ENCODE measurements at places on chromosomes 1 and 21.

- DNase-seq, result no peak
Measured at GRCh38 chr1:227731241-227731677, 3.8 kb downstream of the JMJD4 start.

GRCh38 chr1:26279456-26280332 lies at the start of gene SH3BGRL3:
SH3BGRL3 (plus strand) TSS chr1:26280086; CDS start chr1:26280156, 70 bp downstream.
- peak; percentile 73 for DNase-seq

- DNase-seq, result no peak
Measured at GRCh38 chr1:214694769-214695168, 91.8 kb downstream of the CENPF start.

DNA sequence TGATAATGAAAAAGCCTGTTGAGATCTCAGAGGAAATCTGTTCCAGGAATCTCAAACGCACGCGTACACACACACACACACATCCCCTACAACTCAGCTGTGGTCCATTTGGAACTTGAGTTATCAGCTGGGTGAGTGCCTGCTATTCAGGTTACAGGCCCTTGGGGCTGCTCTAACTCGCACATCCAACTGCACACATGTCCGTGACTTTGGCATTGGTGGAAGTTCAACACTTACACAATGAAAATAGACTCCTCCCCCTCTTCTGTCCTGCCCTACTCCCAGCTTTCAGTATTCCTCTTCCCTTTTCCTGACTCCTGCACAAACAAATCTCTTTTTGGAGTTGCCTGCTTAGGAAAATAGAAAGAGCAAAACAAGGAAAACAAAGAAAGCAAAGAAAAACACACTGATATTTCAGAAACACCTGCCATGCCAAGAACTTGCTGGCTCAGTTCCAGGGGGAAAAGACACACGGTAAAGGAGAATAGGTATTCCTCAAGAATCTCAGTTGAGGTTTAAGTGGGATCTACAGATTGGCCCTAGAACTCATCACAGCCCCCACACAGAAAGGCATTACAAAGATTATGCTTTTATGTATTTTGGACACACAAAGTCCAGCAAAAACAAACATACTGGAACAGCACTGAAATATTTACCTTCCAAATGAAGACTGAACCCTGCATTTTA lies 140.9 kb downstream of the TGFBR3 start:
- no peak for DNase-seq

DNA sequence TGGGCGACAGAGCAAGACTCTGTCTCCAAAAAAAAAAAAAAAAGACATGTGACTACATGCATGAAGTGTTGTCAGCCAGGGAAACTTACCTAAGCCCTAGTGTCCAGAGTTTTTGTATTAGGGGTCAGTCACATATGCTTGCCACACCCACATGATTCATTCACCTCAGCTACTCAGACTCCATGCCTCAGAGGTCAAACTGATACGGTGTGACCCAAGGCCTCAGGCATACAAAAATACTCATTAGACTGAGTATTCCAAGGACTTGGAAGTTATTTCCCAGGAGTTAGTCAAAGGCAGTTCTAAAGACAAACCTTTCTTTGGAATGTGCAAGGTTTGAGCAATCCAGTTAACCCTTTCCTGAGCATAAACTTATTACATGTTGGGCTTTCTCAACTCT lies 6.3 kb upstream of the TRIM33 start:
- DNase-seq, result peak; percentile 41

DNA sequence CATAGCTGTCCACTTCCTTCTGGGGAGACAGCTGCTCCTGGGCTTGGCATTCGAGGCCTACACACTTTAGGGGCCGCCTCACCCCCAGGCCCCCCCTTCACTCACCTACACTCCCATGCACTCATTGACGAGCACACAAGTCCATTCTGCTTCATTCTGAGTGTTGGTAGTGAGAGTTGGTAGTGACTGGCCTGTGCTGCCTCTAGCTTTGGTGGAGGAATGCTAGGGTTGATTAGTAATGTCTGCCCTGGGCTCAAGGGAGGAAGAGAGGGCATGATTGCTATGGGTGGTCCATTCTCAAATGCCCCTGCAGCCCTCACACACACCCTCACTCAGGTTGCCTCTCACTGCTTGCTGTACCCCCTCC lies 30.4 kb downstream of the TRIM11 start:
- no peak for DNase-seq

- DNase-seq, result no peak
Measured at GRCh38 chr1:29438991-29439390, 202.7 kb downstream of the PTPRU start.

DNA sequence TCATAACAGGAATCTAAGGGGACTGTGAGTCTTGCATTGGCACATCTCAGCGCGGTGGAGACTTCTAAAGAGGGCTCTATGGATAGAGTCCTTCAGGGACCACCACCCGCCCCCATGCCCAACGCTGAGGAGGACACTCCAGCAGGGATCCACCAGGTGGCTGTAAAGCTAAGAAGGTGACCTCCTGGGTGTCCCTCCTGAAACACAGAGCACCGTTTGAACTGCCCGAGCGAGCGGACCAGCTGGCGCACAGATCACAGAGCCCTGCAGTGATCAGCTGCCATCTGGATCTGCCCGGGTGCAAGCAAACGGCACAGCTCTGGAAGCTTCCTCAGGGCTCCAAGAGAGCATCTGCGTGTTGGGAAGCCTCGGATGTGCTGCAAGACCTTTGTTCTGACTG lies 51.3 kb upstream of the LYST start:
- DNase-seq, result no peak
